CD4-positive, CD25-positive, alpha-beta regulatory T cell (primary cell): ENCODE measurements at places on chromosomes 4 and X.

GRCh38 chrX:16705370-16705769, 7.1 kb downstream of the CTPS2 start:
- DNase-seq, result no peak

DNA sequence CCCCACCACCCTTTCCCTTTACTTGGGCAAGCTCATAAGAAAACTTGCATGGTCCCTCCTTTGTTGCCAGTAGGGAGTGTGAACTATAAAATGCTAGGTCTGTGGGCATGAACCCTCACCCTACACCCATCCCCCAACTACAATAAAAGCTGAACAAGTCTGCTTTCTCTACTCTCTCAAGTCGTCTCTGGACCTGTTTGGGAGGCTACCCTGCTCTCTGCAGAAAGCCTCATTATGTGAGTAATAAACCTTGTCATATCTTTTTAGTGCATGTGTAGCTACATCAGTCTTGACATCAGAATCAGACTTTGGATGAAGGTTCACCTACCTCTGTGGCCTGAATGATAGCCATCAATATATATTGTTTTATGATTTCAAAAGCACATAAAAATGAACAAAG, 155.4 kb upstream of the FAM241A start:
- DNase-seq, result no peak

DNA sequence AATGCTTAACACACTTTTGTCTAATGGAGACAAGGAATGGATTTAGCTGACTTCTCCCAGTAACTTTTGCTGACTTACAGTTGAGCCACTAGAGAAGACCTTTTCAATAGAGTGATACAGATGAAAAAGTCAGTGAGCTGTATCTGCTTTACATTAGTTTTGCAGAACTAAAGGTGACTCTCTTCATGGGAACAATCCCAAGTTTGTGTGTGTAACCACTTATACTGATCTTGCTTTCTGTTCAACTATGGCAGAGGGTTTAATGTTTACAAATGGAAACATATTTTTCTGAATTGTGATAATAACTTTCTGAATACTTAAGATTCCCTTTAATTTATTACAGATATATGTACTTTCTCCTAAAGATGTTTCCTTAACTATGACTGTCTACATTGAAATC, 182.6 kb upstream of the PUDP start:
- no peak for DNase-seq

DNA sequence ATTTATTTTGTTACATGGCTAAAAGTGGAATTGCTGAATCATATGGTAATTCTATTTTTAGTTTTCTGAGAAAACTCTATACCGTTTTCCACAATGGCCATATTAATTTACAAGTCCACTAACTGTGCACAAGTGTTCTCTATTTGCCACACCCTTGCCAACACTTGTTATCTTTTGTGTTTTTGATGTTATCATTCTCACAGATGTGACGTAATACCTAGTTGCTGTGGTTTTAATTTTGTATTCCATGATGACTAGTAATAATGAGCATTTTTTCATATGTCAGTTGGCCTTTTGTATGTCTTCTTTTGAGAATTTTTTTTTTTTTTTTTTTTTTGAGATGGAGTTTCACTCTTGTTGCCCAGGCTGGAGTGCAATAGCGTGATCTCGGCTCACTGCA, 164.2 kb upstream of the SPANXN4 start:
- no peak for DNase-seq
